CD4-positive, alpha-beta T cell treated with Interleukin-17A for 1 hour (primary cell): ENCODE measurements at places on chromosomes 4 and X.

DNA sequence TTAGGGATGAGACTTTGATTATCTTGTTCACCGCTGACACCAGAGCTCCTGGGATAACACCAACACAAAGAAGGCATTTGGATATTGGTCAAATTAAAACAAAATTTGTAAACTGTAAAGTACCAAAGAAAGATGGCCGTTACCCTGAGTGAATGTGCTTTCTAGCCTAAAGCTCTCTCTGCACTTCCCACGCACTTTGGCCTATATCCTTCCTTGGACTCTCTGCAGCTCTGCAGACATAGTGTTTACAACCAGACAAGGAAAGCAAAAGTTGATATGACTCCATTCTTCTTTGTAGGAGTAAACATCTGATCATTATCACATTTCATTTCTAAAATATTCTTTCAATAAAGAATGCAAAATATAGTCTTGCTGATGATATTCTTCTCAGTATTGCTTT lies 44.8 kb upstream of the PITX2 start:
- no peak for DNase-seq

DNA sequence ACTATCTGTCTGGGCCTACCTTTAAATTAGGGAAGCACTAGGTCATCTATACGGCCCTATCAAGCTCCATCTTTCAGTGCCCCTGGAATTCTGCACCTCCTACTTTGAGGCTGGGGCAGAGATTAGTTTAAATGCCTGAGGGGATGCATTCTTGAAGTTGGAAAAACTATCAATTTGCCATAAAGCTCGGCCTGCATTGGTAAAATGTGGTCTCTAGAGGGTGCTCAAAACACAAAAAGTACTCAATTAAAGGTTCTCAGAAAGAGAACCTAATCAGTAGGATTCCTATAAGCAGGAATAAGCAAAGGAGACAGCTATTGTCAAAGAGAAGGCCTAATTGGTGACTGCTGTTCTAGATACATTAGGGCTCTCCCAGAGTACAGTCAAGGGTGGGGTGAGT lies 111.7 kb downstream of the AMER1 start:
- DNase-seq: no peak

GRCh38 chrX:46910415-46910814 lies 1.8 kb upstream of the JADE3 start:
- no peak for DNase-seq

DNA sequence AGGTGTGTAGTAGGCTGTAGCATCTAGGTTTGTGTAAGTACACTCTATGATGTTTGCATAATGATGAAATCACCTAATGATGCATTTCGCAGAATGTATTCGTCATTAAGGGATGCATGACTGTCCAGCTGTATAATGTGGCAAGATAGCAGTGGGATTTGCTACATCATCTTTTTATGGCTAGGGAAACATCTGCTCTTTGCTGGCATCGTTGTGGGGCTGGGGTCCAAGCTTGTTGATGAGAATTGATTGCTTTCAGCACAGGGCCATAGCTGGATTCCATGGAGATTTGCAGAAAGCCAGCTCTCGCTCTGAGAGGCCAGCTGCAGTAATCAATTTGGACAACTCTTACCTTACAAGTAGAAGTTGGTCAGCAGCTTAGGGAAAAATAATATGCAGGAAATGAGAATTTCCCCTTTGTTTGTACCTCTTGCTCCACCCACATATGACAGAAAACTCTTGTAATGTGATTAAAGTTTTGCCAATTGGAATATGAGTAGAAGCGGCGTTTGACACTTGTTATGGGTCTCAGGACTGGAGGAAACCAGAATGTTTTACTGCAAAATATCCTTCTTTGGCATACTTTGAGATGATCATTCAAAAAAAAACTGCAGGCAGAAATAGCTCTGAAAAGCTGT lies 310.5 kb downstream of the RAPGEF2 start:
- no peak for DNase-seq

GRCh38 chr4:89161841-89162240 lies 50.5 kb downstream of the TIGD2 start:
- no peak for DNase-seq

GRCh38 chr4:68773699-68774098 lies 42.1 kb upstream of the UGT2B10 start:
- no peak for DNase-seq

- DNase-seq: no peak
These were observed 1.4 kb downstream of the XK start for GRCh38 chrX:37686996-37687395.

- DNase-seq: no peak
These were observed 34.4 kb upstream of the SLC34A2 start for GRCh38 chr4:25621027-25621930.

DNA sequence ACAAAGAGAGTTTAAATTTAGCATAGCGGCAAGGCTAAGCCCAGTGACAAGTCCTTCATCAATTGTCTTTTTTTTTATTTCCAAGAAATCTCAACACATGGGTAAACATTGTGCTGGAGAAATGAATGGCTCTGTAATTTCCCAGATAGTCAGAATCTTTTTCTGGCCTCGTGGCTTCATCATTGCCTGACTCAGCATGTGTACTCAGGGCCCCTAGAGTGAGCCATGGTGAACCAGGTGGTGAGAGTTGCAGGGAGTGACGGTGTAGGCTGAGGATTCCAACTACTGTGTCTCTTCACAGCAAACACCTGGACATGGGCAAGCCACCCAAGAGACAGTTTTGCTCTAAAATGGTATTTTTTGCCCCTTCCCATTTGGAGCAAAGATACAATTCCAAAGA lies 43.1 kb upstream of the UCP1 start:
- DNase-seq: no peak
